Natural killer cell treated with Interleukin-12 subunit alpha and Interleukin-12 subunit beta and Interleukin-15 and Interleukin-18, amount 100 ng/mL, for 72 hours (primary cell): ENCODE measurements at places on chromosomes 2 and 18.

DNA sequence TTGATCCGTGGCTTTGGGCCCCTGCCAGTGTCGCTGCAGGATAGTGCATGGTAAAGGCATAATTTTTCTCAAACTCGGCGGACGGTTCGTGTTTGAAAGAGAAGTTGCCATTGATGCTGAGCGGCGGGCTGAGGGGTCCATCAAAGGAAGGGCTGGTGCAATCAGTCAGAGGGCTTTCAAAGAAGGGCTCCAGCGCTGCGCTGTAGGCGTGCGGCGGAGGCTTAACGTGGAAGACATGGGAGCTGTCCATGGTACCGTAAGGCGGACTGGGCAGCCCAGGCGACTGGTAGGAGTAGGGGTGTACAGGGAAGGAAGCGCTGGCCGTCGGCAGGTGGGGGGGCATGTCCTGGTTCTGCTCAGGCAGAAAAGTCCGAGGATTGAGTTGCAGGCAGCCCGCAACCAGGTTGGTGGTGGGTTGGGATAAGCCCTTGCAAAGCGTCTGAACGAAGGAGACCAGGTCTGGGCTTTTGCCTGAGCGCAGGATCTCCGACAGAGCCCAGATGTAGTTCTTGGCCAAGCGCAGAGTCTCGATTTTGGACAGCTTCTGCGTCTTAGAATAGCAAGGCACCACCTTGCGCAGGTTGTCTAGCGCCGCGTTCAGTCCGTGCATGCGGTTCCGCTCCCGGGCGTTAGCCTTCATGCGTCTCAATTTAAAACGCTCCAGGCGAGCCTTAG, 2.3 kb downstream of the NEUROD1 start:
- peak overlapping the region; percentile 79 for H3K27ac ChIP-seq
- DNase-seq, result peak; percentile 62
- peak overlapping the region; percentile 54 for H3K4me3 ChIP-seq
- H3K4me1 ChIP-seq, result peaks cover 22% of the 10 kb centered on the region
- peaks cover 13% of the 10 kb centered on the region for H3K36me3 ChIP-seq

DNA sequence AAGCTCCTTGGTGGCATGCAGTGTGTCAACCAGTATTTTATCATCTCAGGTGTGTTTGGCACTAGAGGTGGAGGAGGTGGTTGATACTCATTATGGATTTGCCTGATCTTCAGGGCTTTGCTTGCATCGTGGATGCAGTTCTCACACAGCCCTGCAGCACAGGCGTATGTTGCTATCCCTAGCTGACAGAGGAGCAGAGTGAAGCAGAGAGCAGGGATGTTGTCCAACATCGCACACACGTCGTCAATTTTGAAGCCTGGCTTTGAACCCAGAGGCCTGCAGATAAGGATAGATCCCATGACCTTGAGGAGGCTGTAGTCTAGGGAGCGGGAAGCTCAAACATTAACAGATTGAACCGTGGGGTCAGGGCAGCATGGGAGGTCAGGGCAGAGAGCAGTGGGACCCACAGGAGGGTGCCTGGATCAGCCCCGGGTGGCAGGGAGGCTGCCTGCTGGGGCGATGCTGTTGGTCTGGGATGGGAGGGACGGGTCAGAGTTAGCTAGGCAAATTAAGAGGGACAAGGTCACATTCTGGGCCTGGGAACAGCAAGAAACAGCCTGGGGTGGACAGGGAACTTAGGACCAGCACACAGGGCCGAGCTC, 4.2 kb downstream of the RNF144A start:
- H3K27ac ChIP-seq, result no peak overlapping the region
- H3K4me3 ChIP-seq, result peak overlapping the region; percentile 27
- DNase-seq, result no peak
- peaks cover 7% of the 10 kb centered on the region for H3K36me3 ChIP-seq

GRCh38 chr2:132496555-132496954, 80.0 kb downstream of the GPR39 start:
- no peak overlapping the region for H3K4me3 ChIP-seq
- no peaks in the 10 kb centered on the region for H3K27me3 ChIP-seq
- no peak overlapping the region for H3K27ac ChIP-seq
- no peaks in the 10 kb centered on the region for H3K4me1 ChIP-seq
- no peaks in the 10 kb centered on the region for H3K36me3 ChIP-seq
- no peak for DNase-seq

- no peak for DNase-seq
- H3K4me3 ChIP-seq, result no peak overlapping the region
- H3K36me3 ChIP-seq, result no peaks in the 10 kb centered on the region
- no peak overlapping the region for H3K27ac ChIP-seq
- peaks cover 11% of the 10 kb centered on the region for H3K4me1 ChIP-seq
These were observed 103.4 kb upstream of the MSH2 start for GRCh38 chr2:47299555-47299954.

- no peaks in the 10 kb centered on the region for H3K36me3 ChIP-seq
- H3K4me1 ChIP-seq, result no peaks in the 10 kb centered on the region
- H3K27me3 ChIP-seq, result no peaks in the 10 kb centered on the region
- H3K27ac ChIP-seq, result no peak overlapping the region
These were observed 457.2 kb downstream of the PIK3C3 start for GRCh38 chr18:42412281-42412680.

- DNase-seq, result no peak
- no peak overlapping the region for H3K27ac ChIP-seq
- no peaks in the 10 kb centered on the region for H3K36me3 ChIP-seq
- no peaks in the 10 kb centered on the region for H3K27me3 ChIP-seq
- peaks cover 21% of the 10 kb centered on the region for H3K4me1 ChIP-seq
These were observed 79.5 kb upstream of the YWHAQ start for GRCh38 chr2:9710311-9710710.

GRCh38 chr2:181847198-181847556, 44.4 kb upstream of the ITPRID2 start:
- no peaks in the 10 kb centered on the region for H3K4me1 ChIP-seq
- H3K27ac ChIP-seq, result no peak overlapping the region
- H3K36me3 ChIP-seq, result no peaks in the 10 kb centered on the region
- H3K4me3 ChIP-seq, result no peak overlapping the region
- H3K27me3 ChIP-seq, result peaks cover 8% of the 10 kb centered on the region

DNA sequence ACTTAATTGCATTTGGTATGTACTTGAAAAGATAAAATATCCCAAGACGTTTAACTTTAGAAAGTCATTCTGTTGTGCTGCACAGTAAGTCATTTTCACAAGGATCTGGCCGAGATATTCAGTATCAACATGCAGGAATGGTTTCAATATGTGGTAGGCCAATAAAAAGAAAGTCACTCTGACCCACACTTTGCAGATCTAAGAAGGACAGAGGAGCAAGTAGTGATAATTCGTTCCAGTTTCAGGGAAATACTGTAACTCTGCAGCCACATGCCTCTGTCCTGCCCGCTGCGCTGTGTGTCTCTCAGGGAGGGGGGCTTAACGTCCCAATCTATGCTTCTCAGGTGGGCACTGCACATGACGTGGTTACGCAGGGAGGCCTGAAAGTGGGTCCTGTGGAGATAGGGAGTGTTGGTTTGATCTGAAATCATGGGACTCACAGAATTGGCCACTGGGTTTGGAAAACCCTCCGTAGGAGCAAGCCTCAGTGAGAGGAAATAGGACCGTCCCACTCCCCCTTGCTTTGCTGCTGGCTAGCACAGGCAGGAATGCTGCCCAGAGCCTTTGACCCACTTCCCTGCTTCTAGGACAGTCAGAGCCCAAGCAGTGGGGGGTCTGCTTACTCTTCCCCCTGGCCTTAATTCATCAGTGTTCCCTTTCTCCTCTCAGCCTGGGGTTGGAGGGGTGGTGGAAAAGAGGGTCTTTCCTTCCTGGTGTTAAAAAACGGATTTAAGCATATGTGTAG, 314.7 kb upstream of the SPRED2 start:
- H3K4me3 ChIP-seq, result no peak overlapping the region
- H3K27me3 ChIP-seq, result peaks cover 8% of the 10 kb centered on the region
- H3K27ac ChIP-seq, result no peak overlapping the region
- no peak for DNase-seq
- no peaks in the 10 kb centered on the region for H3K36me3 ChIP-seq
- no peaks in the 10 kb centered on the region for H3K4me1 ChIP-seq

DNA sequence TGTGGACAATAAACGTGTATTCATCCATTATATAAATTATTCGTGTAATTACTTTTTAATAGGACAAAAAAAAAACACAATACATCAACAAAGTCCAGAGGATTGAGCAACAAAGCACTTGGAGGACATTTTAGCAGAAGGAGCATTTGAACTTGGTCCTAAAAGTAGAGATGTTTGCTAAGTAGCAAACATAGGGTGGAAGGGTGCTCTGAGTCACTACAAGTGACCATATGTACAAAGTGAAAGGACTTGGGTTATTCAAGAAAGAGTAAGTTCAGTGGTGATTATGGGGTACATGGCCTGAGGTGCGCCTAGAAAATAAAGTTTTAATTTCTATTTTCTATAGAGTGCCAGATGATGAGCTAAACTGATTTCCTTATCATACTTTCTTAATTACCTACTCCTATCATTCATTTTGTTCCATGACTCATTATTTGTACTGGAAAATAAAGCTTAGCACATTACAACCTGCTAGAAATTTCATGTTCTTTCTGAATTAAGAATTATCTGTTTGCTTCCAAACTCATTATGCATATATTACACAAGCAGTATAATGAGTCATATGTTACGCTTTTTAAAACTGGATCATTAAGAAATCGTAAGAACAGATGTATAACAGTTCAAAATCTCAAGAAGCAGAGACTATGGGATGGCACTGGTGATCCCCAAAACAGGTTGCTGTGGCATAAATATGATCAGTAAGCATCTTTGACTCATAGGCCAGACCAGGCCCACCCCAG, 13.1 kb upstream of the PPP1R1C start:
- no peaks in the 10 kb centered on the region for H3K4me1 ChIP-seq
- H3K36me3 ChIP-seq, result peaks cover 7% of the 10 kb centered on the region
- peaks cover 11% of the 10 kb centered on the region for H3K27me3 ChIP-seq
- H3K27ac ChIP-seq, result no peak overlapping the region
- no peak overlapping the region for H3K4me3 ChIP-seq
- DNase-seq, result no peak

DNA sequence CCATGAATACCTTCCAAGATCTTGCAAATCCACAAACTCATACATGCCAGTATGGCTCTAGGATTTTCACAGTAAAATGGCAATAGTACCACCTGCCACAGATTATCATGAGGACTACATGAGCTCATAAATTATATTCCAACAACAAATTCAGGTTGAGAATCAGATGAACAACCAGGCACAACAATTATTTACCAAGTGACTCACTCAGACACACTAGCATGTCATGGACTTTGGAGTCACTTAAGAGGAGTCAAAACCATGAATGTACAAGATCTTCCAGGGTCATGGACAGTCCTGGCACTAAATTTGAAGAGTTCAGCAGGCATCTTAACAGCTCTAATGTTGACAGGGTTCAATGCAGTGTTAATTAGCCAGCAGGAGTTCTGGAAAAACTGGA, 34.4 kb upstream of the BZW1 start:
- H3K36me3 ChIP-seq, result peaks cover 9% of the 10 kb centered on the region
- no peak overlapping the region for H3K4me3 ChIP-seq
- no peak for DNase-seq

DNA sequence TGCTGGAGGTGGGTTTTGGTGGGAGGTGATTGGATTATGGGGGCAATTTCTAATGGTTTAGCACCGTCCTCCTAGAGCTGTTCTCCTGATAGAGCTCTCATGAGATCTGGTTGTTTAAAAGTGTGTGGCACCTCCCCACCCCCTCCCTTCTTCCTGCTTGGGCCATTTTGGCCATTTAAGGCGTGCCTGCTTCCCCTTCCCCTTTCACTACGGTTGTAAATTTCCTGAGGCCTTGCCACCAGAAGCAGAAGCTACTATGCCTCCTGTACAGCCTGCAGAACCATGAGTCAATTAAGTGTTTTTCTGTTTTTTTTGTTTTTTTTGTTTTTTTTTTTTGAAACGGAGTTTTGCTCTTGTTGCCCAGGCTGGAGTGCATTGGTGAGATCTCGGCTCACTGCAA, 335.7 kb upstream of the HS6ST1 start:
- no peak for DNase-seq
- no peaks in the 10 kb centered on the region for H3K27me3 ChIP-seq
- no peaks in the 10 kb centered on the region for H3K36me3 ChIP-seq
- peaks cover 6% of the 10 kb centered on the region for H3K4me1 ChIP-seq
- H3K27ac ChIP-seq, result no peak overlapping the region

DNA sequence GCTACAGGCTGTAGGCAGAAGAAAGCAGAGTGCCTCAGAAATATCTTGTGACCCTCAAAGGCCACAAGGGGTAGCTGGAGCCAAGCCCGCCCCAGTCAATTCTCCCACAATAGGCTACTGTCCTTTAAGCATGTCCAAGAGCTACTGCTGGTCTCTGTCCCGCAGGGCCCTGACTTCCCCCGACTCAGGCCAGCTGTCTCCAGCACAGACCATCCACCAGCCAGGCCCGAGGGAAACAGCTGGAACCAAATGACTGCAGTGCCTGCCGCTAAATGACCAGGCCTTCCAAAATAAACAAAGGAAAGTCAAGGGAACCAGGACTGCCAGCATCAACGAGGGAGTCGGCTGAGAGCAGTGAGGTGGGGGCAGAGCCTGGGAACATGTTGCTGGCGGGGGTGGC, 36.7 kb downstream of the MCFD2 start:
- no peaks in the 10 kb centered on the region for H3K36me3 ChIP-seq
- no peaks in the 10 kb centered on the region for H3K4me1 ChIP-seq
- H3K27ac ChIP-seq, result no peak overlapping the region

GRCh38 chr2:138919120-138919747, 139.0 kb upstream of the NXPH2 start:
- DNase-seq, result no peak
- H3K4me3 ChIP-seq, result no peak overlapping the region
- no peaks in the 10 kb centered on the region for H3K36me3 ChIP-seq
- no peaks in the 10 kb centered on the region for H3K4me1 ChIP-seq

DNA sequence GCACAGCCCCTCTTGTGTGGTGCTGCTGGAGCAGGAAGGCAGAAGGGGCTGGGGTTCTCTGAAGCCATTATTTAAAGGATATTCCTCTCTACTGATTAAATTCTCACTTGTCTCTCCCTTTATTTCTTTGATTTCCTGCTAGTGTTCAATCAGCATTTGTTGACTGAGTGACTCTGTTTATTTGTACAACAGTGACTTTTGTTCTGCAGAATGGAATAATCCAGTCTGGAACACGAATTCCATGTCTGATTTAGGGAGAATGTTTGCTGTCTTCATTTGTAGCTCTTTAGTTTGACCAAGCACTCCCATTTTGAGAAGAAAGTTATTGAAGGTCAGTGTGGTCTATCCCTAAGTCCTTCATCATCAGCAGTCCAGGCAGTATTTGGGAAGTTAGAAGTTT, 141.2 kb downstream of the SETBP1 start:
- no peak for DNase-seq
- H3K27me3 ChIP-seq, result no peaks in the 10 kb centered on the region
- H3K4me3 ChIP-seq, result no peak overlapping the region
- H3K27ac ChIP-seq, result no peak overlapping the region
- H3K4me1 ChIP-seq, result peaks cover 24% of the 10 kb centered on the region
- peaks cover 11% of the 10 kb centered on the region for H3K36me3 ChIP-seq

- H3K4me1 ChIP-seq, result no peaks in the 10 kb centered on the region
- H3K27me3 ChIP-seq, result peaks cover 14% of the 10 kb centered on the region
- no peak for DNase-seq
- H3K36me3 ChIP-seq, result no peaks in the 10 kb centered on the region
- no peak overlapping the region for H3K27ac ChIP-seq
These were observed 303.5 kb downstream of the STK39 start for GRCh38 chr2:167943897-167944296.
